ENCODE measurements at places on chromosomes 1 and 21.

DNA sequence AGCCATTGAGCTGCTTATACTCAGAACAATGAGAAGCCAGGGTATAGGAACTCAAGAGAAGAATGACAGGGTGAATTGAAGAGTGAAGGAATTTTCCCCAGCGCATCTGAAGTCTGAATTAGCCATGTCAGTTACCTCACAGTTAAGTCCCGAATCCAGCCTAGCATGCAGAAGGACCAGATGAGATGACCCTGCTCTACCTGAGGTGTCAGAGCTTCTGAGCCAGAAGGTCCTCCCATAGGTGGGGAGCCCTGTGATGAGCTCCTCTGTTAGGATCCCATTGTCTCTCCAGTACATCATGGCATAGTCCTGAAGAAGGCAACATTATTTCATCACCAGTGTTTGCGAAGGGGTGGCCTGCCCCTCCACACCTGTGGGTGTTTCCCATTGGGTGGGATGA lies 68.2 kb downstream of the OVGP1 start:
- DNase-seq: no peak

GRCh38 chr1:25668931-25669573 lies 52.5 kb downstream of the MAN1C1 start:
- no peak for DNase-seq

- DNase-seq: no peak
Measured at GRCh38 chr1:176448340-176448739, 14.6 kb upstream of the PAPPA2 start.

DNA sequence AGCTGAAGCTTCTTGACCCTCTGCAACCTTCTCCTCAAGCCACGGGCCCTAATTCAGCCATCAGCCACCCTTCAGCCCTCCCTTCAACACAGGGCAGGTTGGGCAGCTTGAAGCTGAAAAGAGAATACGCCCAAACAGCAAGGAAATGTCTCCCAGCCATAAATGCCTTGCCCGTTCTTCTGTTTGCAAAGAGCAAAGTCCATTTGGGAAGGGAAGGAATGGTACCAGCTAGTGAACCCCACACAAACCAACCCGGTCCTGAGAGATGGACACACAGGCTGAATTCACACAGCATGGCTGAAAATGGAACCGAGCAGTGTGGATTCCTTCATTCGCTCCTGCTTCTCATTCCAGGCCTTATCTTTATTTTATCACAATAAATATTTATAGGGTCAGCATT lies 11.5 kb downstream of the PLEKHA6 start:
- DNase-seq: peak; percentile 39

DNA sequence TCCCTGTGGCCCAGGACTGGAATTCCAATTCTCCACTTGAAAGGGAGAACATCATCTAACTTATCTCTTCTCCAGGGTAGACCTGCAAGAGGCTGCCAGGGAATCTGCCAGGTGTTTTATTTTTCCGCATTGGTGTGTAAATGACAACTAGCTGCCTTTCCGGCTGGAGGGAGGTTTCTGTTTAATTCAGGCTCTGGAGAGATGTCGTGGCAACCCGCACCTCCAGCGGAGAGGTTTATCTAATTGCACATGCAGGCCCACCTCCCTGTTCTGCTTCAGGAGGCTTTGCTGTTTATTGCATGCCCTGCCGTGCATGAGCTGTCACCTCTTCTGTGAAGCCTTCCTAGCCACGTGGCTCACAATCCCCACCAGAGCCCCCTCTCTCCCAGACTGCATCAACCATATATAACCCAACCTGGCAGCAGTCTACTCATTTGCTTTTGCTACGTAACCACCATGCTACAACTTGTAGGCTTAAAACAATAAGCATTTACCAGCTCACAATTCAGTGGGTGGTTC lies 151.6 kb downstream of the C1orf94 start:
- DNase-seq: no peak

DNA sequence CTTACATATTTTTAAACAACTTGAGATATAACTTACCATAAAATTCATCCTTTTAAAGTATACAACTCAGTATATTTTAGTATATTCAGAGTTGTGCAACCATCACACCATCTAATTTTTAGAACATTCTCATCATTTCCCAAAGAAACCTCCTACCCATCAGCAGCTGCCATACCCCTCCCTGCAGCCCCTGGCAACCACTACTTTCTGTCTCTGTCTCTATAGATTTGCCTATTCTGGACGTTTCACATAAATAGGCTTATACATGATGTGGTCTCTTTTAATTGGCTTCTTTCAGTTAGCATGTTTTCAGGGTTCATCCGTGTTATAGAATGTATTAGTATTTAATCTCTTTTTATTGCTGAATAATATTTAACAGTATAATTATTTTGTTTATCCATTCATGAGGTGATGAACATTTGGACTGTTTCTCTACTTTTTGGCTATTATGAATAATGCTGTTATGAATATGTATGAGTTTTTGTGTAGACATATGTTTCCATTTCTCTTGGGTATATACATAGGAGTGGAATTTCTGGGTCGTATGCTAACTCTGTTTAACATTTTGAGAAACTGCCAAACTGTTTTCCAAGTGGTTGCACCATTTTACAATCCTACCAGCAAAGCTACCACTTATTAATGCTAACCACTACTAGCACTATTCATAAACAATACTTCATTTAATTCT lies 29.5 kb downstream of the WDR26 start:
- DNase-seq: no peak

DNA sequence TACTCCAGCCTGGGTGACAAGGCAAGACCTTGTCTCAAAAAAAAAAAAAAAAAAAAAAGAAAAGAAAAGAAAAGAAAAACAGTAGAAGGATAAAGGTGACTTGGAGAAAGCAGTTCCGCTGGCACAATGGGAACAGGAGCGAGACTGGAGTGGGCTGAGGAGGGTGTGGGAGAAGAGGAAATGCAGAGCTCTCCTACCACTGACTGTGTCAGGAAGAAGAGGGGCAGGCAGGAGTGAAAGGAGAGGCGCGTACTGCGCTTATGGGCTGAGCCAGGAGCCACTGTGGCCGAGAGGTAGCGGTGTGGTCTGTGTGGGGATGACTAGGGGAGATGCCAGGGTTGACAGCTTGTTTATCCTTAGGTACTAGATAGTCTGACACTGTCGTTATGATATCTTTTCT lies 6.4 kb upstream of the PROK1 start:
- DNase-seq: no peak

- DNase-seq: no peak
Measured at GRCh38 chr1:230500063-230500462, 73.9 kb upstream of the PGBD5 start.

DNA sequence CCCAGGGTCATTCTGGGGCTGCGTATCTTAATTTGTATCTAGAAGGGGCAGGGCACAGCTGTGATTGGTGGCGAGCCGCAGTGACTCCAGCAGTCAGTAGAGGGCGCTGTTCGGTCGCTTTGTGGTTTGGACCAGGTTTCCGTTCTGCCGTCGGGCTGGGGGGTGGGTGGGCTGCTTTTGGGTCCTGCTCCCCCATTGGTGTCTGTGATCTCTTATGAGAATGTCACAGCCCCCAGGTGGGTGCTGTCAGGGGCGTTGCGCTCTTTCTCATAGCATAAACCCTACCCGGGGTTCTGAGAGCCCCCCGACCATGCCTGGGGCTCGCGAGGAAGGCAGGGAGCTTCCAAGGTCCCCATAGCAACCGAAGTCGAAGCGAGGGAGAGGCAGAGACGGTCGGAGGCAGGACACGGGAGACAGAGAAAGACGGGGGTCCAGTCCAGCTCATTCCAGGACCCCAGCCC lies 5.4 kb downstream of the TFF3 start:
- peak; percentile 85 for DNase-seq

GRCh38 chr1:160623227-160623633 lies 23.6 kb downstream of the SLAMF1 start:
- no peak for DNase-seq

- no peak for DNase-seq
Measured at GRCh38 chr1:91075233-91076135, 53.6 kb upstream of the ZNF644 start.

GRCh38 chr1:94660994-94661393 lies 119.4 kb upstream of the F3 start:
- DNase-seq: no peak

- DNase-seq: no peak
Measured at GRCh38 chr1:232463225-232463624, 166.7 kb downstream of the SIPA1L2 start.

DNA sequence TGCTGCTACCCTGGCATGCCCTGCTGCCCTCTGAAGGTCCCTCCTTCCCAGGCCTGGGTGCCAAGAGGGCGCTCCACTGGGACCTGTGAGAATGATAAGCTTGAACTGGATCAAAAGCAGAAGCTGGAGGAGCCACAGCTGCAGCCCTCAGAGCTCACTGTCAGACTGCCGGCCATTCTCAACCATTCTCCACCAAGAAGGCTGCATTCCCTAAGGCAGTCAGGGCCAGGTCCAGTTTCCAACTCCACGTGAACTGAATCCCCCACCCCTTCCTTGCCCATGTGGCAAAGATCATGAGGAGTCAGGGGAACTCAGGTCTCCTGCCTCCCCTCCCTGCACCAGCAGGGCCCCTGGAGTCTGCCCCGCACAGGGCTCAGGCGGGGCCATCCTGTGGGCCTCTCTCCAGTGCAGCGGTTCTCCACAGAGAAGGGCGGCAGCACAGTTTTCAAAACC lies 19.5 kb downstream of the SLC1A7 start:
- no peak for DNase-seq

- no peak for DNase-seq
Measured at GRCh38 chr1:245469006-245469405, 314.2 kb downstream of the KIF26B start.

DNA sequence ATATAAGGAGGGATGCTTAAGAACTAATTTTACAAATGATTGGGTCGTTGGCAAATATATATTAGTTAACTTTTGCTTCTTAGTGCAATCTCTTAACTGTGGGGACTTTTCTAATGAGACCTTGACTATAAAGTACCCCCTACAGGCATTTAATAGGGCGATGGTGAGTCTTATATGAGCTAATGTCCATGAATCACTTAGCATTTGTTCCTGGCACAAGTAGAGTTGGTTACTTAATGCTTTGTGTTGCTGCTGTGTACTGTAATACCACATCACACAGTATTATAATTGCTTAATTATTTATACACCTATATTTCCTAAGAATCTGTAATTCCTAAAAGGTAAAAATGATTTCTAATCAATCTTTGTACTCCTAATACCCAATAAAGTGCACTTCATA lies 25.3 kb upstream of the TMCO1 start:
- no peak for DNase-seq

- no peak for DNase-seq
Measured at GRCh38 chr1:178869119-178869697, 1.7 kb downstream of the ANGPTL1 start.

DNA sequence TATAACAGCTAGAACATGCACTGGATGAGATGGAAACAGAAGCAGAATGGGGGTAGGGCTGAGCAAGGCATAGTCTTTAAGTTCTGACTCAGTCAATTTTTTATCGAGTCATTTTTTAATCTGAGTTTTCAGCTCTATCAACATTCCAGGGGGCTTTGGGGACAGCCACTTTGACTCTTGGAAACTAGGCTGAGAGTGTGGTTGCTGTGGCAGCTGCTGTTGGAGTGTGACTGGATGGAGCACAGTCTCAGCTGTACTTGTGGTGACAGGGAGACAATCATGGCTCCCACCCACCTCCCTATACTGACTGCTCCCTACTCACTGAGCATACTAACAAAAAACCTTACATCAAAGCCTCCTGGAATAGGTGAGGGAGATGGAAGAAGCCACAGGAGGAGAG lies 25.0 kb downstream of the GJA5 start:
- DNase-seq: no peak

DNA sequence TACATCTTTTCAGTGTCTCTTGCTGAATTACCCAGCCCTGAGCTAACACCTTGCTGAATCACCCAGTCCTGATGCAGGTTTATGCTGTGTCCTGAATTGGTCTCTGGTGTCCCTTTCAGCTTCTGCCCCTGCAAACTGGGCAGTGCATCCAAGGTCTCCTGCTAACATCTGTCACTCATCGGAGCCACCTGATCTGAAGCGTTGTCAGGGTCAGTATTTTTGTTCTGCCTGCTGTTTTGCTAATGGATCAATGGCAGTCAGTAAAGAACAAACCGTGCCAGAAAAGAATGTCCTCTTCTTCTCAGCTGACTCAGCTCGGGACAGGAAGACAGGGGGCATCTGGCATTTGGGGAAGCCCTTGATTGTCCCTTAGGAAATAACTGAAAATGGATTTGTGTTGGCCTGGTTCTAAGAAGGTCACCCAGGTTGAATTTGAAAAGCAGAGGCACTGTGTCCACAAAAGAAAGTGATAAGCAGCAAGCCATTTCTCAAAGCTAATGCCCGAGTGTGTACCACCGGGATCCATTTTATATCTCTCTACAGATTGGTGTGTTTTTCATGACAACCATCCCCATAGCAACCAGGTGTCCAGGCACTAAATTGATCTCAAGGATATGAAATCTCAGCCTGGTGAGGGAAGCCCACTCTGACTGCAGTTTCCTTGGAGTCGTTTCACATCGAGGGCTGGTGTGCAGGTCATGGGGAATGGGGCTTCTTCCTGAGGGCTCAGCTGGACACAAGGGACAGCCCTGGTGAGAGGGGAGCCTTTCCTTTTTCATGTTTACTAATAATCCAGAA lies 109.7 kb upstream of the IRF2BP2 start:
- no peak for DNase-seq

DNA sequence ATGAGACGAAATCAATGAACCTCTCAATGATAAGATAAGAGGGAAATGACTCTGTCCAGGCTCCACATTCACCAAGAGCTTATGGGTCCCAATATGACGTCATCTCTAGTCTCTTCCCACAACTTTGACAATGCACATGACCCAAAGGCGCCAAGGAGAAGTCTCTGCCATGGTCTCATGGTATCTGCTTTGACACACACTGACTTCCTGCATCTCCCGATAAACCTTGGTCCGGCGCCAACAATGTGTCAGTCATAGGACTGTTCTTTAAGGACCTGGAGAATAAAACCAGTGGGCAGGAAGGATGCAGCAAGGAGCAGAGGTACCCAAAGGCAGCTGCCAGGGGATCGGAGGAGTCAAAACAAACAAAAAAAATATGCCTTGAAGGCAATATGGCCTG lies 46.9 kb upstream of the TMEM51 start:
- DNase-seq: no peak

DNA sequence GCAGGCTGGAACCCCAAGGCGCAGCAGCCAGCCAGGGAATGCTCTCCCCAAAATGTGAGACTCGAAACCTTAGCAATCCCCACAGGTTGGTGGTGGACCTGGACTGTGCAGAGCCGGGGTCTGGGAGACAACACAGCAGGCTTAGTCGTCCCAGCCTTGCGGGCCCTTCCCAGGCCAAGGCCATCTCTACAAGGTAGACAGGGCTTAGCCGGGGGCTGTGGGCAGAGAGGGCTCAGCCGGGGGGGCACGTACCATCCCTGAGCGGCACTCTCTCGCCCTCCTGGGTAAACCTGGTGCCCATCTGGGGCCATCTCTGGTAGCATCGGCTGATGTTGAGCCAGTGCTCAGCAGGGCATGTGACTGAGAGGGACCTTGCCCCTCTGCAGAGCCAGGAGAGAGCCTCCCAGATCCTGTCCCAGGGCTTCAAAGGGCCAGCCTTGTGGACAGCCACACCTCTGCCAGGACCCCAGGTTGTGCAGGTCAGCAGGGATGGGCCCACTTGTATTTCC lies 2.2 kb upstream of the ACTRT2 start:
- DNase-seq: no peak

DNA sequence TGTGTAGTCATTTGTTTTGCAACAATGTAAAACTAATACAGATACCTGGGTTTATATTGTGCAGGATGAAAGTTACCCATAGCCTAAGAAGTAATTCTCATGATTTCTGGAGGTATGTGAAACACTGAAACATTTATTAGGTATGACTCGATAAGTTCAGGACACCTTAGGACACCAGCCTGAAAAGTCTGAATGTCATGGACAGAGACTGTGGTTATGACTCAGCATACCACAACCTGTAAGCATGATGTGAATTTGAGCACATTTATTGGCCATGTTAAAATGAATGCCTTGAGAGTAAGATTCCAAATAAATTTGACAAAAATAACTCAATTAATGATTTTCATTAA lies 1471.7 kb upstream of the B3GALT2 start:
- no peak for DNase-seq
